ENCODE measurements at places on chromosomes 1 and 21.

- peak; percentile 24 for DNase-seq
Observed at GRCh38 chr21:34544032-34544496, 32.1 kb upstream of the KCNE1 start.

GRCh38 chr1:60367532-60367931 lies 294.0 kb upstream of the C1orf87 start:
- no peak for DNase-seq

DNA sequence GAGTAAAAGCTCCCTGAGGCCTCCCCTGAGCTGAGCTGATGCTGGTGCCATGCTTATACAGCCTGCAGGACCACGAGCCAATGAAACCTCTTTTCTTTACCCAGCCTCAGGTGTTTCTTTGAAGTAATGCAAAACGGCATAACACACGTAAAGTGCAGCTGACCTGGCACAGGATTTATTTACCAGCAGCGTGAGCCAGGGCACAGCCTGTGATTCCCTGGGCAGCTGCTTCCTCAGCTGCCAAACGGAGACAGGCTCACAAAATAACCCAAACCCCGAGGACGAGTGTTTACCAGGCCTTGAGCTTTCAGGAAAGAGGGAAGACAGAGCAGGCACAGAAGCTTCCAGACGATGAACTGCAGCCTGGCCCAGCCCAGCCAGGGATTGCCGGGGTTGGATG lies 120.6 kb upstream of the ARHGEF16 start:
- no peak for DNase-seq

DNA sequence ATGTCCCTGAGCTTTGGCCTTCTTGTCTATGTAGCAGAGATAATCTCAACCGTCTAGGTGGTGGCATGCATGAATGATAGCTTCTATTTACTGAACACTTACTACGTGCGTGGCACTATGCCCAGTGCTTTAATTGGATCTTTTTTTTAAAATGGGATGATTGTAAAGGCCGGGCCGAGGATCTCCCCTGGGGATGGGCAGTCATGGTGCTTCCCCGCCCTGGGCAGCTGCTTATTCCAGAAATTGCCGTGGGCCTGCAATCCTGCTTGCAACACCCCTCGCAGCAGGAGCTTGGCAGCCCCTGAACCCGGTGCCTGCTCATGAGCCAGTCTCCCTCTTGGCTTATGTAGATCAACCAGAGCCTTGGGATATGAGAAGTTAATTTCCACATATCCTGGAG lies 360.7 kb downstream of the CAMTA1 start:
- DNase-seq, result no peak

- DNase-seq, result no peak
Observed at GRCh38 chr1:247297263-247298123, 34.2 kb downstream of the ZNF496 start.

- DNase-seq, result peak; percentile 10
Observed at GRCh38 chr1:244603498-244603897, 49.4 kb upstream of the DESI2 start.

GRCh38 chr1:163038928-163039706 lies 30.0 kb upstream of the RGS4 start:
- DNase-seq, result no peak

DNA sequence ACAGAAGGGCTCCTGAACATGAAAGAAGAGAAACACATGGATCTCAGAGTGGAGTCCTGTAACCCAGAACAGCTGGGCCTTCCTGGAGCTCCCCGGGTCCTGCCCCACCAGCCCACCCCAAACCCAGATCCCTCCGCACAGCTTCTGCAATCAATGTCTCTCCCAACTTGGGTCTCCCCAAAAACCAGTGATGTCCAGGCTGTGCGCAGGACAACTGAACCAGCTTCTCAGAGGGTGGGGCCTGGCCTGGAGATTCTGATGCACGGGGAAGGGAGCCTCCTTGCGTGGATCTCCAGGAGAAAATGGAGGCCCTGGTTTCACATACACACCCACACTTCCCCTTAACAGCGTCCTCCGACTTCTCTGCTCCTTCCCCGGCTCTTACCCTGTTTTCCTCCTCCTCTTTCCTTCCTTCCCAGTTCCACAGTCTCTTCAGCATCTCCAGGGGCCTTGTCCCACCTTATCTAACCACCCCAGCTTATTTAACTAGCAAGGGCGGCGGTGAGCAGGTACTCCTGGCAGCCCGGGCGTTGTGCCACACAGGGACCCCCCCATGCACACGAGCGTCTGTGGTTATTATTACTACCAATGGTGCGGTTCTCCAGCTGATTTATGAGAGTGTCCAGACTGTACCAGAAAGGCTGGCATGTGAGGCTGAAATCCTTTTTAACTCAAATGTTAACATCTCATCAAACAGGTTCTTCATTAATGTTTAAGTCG lies 11.2 kb upstream of the MX2 start:
- DNase-seq, result no peak

GRCh38 chr1:200558866-200559459 lies 61.6 kb downstream of the KIF14 start:
- no peak for DNase-seq

DNA sequence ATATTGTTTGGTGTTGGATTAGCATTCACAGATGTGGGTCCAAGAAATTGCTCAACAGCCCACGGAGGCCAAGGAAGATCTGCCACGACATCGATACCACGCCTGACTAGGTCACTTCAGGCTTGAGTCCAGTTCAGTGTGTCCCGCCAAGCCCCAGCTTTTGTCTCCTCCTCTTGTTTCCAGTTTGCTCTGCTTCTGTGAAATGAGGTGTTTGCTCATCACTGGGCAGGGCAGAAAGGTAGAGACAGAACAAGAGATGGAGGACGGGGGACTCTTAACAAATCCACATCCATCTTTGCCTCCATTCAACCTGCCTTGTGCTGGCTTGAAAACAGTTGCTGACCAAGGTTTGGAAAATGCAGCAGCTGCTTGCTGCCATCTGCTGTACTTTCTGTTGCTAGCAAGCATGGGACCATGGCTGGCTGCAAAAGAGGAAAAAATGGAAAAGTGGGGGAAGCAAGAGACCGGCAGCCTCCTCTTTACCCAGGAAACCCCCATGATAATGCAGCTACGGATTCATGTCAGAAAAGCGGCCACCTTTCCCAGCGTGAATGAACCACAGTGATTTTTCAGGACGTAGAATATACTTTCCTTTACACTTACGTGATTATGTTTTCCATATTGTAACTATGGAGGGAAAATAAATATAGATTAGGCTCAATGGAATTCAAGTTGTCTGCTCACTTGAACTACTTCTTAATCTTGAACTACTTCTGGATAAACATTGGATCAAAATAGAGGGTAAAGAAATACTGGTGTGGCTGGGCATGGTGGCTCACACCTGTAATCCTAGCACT lies 80.2 kb upstream of the GREM2 start:
- no peak for DNase-seq

DNA sequence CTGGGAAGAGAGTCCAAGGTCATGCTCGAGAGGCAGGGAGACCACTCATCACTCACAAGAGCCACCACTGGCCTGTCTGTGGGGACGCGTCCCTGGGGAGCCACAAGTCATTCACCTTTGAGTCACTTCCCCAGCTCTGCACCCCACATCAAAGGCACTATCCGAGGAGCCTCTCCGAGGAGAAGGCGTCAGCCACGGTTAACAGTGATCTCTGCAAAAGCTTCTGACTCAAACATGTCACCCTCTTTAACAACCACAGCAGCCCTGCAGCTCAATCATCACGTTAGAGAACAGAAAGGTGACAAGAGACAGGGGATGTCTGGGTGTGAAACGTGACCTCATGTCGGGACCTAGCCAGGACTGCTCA lies 9.0 kb downstream of the LRRC47 start:
- peak; percentile 79 for DNase-seq

DNA sequence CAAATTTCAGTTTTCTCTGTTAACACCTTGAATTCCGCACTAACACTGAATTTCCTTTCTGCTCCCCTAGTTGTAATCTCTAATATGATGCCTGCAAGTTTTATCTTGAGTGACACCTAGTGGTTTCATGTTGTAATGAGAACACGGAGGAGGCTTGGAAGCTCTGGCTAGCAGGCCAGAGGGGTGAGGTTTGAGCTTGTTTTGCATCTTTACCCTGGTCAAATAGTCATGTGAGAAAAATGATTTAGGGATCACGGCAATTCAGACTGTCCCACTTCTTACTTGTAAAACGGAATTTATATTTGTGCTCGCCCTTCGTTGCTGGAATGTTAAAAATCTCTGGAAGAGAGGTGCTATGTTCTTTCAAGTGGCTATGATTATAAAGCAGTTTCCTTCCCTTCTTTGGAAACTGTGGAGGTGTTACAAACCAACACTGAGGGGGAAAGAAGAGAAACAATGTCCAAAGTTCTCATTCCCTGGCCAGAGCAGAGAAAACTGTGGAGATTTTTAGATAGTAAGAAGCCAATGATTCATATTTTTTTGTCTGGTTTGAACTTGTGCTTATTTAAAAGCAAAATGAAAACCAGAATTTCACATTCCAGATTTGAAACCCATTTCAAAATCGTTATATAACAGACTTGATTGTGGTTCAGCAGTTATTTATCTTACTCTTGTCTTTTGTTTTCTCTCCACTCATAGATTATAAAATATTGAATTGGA lies 5.3 kb upstream of the MROH9 start:
- DNase-seq, result no peak

DNA sequence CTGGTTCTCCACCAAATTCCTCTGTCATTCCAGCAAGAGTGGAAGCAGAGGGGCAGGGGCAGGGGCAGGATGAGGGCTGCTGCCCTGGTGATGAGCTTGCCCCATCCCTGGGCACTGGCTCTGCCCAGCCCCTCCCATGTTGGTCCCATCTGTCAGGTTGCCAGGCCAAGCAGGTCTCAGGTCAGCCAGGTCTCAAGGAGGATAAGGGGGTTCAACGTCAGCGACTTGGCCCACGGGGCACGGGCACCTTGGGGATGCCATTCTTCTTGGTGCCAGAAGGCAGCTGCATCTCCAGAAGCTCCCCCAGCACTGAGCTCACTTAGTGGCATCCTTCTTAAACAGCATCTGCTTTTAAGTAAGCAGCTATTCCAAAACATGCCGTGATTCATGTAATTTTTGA lies 133.1 kb downstream of the AJAP1 start:
- DNase-seq, result no peak

GRCh38 chr1:155978325-155978972 lies at the start of gene ARHGEF2:
TSS of gene ARHGEF2 (minus strand) at chr1:155978547. CDS start at chr1:155978427, 120 bp downstream.
- peak; percentile 66 for DNase-seq

- DNase-seq, result no peak
Observed at GRCh38 chr1:74266001-74266400, 30.8 kb downstream of the TNNI3K start.

DNA sequence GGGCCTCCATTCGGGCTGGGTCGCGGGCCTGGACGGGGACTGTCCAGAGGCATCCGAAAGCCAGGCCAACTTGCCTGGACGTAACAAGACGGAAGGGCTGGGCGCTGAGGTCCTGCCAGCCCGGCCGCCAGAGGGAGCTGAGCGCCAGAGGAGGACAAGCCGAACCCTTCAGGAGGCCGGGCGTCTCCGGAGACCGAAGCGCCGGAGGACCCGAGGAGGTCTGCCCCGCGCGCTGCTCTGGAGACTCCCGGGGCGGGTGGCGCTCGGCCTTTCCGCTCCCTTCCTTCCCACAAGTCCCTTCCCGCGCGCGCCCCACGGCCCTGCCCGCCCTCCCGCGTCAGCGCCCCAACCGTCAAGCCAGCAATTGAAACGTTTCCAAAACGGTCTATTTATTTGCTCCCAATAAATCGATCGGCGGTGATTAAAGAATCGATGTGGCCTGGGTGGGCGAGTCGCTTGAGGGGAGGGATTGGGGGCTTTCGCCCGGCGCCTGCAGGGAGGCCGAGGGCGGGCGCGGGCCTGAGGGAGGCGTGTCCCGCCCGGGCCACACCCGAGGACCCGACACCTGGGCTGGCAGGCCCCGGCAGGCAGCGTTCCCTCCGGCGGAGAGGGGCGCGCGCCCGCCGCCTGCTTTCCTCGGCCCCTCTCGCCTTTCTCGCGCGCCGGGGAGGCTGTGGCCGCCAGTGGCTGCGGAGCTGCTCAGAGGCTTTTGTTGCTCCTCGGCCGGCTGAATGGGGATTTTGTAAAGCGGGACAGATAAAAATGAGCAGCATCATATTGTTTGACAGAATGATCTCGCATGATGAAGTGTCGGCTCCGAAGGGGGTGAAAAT lies 5.2 kb upstream of the FOXD3 start:
- DNase-seq, result no peak

DNA sequence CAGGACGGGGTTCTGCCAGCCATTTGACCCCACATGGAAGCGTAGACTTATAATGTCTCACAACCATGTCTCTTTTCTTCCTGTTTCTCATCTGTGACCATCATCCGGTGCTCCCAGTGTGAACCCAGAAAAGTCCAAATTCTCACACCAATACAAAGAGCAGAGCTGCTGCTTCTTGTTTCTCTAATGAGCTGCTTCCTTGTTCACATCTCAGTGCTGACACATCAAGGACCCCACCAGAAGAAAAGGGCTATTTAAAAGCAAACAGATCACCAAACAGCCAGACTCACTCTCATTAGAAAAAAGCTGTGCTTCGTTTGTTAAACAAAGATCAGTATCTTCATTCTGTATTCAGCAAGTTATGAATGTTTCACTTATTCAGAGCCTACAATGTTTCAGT lies 835 bp upstream of the LCE1D start:
- no peak for DNase-seq

DNA sequence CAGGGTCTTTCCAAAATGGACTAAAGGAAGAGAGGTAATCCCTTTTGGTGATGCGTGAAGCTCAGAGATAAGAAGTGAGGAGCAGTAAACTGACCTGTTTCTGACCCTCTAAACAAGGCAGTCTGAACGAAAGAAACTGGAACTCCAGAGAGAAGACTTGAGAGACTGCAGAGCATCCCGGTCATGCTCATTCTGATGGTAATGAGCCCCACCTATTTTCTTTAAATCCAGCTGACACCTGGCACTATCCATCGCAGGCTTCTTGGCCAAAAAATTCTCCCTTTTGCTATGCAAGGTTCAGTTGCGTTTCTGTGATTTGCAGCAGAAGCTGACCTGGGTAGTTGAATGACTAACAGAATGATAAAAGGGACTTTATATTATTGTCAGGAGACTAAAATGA lies 105.9 kb upstream of the KCNK2 start:
- DNase-seq, result no peak

GRCh38 chr1:168405906-168406549 lies 125.4 kb downstream of the TBX19 start:
- DNase-seq, result no peak

DNA sequence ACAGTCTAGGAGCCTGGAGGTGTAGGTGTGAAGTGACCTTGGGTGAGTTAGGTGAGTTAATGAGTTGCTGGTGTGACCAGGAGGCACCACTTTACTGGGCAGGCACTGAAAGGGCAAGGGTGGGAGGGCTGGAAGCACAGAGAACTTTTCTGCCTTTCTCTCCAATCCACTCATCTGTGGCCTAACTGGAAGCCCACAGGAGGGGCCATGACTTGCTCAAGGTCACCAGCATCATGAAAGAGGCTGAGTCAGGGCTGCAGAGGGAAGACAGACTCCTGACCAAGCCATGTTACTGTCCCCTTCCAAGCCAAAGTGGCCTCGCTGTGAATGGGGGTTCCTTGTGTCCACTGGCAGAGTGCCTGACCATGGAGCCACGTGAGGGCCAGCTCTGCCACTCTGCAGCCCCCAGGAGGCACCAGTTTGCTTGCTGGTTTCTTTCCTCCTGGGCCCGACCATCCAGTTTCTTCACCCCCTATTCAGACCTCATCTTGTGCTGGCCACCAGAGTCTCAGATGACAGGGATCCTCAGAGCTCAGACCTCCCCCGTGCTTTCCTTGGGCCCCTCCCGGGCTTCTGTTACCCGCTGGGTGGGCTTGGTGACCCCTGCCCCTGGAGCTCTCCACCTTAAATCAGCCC lies 4.3 kb upstream of the BSND start:
- DNase-seq, result no peak

- DNase-seq, result no peak
Observed at GRCh38 chr1:115377411-115377810, 39.4 kb upstream of the NGF start.

All from T-helper 2 cell (primary cell).